Activated CD4-positive, alpha-beta T cell treated with anti-CD3 and anti-CD28 coated beads for 48 hours (primary cell): ENCODE measurements at places on chromosomes 2 and 18.

DNA sequence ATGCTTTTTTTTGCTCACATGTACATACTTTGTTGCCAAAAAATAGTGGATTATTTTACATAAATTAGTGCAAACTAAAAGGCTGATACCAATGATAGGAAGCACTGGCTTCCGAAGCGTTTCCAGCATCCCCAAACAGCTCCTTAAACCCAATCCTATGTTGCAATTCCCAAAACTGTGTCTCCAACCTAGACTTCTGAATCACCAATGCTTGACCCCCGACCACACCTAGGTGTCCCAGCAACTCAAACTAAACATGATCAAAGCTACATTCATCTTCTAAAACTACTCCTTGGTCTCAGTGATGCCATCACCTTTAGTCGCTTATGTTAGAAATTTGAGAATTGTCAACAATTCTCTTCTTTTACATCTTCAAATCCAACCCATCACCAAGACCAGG is 13.4 kb downstream of the ATP8B1 start:
- DNase-seq, result no peak

DNA sequence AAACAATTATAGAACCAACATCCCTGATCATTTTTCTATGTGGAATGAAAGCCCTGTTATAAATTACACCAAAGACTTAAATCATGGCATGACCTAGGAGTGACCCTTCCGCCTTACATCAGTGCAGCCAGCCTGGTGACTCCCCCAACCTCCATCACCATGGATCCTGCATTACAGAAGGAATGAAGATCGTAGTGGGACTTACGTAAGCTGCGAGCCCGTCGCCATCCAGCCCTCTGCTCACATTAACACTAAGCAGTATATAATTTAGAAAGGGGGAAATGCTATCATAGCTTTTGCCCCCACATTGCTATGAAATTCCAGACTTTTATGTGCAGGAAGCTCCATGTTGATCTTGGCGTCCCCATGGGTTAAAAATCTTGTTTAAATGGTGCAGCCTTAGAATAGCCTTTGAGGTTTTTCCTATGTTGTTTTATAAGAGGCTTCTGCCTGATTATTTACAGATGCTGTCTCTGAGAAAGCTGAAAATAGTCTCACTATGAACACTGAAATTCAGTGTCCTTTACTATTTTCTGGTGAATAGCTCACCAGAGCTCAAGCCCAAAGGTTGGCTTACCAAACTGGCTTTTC is 76.3 kb downstream of the COLEC12 start:
- no peak for DNase-seq

DNA sequence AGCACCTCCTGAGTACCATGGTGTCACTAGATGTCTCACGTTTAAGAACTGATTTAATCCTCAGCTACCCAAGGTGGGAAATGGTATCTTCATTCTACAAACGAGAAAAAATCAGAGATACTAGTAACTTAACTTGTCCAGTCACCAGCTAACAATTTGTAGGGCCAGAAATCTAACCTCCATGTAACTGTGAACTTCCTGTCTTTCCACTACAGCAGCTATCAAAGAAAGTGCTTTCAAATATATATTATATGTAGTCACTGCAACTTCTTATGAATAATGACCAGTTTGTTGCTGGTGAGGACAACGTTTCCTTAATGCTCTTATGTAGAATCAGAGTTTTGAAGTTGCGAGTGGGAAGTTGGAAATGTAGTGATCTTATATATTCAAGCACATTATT is 1.9 kb downstream of the REV1 start:
- no peak for DNase-seq

- no peak for DNase-seq
Observed at GRCh38 chr2:149365931-149366583, 35.7 kb downstream of the LYPD6 start.

DNA sequence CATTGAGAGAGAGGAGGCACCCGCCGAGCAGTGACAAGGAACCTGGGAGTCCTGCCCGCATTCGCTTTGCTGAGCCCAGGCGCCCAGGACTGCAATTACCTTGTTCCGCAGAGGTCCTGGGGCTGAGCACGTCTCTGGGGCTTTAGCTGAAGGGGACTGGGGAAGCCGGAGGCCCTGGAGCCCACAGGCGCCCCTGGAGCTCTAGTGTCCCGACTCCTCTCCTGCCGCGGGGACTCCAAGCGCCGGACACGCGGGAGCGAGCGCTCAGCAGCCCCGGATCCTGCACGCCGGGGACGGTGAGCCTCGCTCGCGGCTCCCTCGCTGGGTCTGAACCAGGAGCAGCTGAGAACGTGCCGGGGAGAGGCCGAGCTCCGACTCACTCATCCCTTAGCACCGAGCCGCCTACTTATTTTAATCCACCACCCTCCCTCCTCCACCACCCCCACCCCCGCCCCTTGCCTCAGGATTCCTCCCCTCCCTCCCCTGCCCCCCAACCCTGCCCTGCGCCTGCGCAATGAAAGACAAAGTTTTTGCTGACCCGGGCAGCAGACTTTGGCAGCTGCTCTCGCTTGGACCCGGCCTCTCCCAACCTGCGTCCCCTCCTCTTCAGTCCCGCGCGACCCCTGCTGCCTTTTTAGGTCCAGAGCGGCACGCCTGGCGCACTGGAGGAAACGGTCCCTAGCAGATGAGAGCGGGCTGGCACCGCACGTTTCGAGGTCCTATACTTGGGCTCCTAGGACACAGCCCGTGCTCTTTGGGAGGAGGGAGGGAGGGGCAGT is at the start of gene OSR1:
Gene OSR1, minus strand, starts transcription at position 382 of the 779 bp plus-strand sequence. CDS start 4,818 bp downstream, outside the sequence.
- peak; percentile 34 for DNase-seq

DNA sequence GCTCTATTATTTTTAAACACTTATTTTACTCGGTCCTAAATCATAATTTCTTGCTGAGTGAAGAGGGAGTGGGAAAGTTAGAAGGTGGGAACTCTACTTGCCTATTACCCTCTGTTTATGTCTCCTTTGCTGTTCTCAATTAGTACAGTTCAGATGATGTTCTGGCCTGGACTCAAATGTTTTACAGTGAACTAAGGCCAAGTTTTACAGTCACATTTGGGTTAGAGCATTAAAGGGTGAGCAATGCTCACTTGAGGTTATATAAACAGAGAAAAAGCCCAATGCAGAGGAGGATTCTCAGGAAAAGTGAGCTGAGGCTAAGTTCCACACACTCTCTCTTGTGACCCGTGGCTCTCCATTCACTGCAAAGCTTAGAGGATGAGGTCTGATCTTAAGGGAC is 52.4 kb downstream of the ITSN2 start:
- no peak for DNase-seq

GRCh38 chr2:216341121-216341520 is 31.2 kb downstream of the MARCHF4 start:
- DNase-seq, result peak; percentile 54

- peak; percentile 78 for DNase-seq
Observed at GRCh38 chr2:227411320-227411989, 23.7 kb upstream of the SCYGR1 start.

DNA sequence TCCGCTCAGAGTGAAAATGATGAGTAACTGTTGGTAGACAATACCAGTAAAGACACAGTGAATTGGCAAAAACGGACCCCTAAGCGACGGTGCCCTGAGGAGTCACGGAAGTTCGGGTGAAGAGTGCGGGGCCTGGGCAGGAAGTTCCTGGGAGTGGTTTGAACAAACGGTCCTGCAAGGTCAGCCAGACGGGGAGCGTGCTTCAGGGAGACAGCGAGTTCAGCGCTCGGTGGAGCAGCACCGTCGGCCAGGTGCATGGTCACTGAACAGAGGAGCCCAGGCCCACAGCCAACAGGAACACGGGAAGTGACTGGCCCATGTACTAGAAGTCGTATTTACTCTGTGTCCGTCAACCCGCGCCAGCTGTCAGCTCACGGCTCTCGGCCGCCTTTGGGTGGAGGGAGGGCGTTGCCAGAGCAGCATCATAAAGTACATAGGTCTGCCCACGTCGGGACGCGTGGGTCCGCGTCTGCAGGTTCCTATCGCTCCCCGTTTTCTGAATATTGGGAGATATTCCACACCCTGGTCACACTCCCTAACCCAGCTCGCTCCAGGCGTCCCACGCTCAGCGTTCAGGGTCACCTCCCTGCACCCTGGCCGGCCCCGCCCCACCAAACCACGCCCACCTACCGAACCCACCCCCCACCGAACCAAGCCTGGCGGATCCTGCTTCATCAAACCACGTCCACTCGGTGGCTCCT is 75.6 kb upstream of the UXS1 start:
- DNase-seq, result peak; percentile 35

- DNase-seq, result no peak
Observed at GRCh38 chr18:55296778-55297177, 291.2 kb downstream of the TCF4 start.

- DNase-seq, result no peak
Observed at GRCh38 chr18:54923339-54923956, 35.8 kb downstream of the CCDC68 start.

DNA sequence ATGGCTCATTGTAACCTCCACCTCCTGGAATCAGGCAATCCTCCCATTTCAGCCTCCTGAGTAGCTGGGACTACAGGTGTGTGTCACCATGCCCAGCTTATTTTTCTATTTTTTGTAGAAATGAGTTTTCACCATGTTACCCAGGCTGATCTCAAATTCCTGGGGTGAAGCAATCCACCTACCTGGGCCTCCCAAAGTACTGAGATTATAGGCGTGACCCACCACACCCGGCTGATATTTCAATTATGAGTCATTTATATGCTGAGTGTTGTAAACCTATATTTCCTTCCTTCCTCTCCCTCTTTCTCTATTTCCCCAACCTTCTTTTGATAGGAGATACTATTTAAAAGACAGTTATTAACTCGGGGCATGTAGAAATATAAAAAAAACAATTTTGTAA is 469.6 kb upstream of the ID2 start:
- DNase-seq, result no peak

GRCh38 chr2:28257182-28257581 is 135.5 kb upstream of the FOSL2 start:
- no peak for DNase-seq

DNA sequence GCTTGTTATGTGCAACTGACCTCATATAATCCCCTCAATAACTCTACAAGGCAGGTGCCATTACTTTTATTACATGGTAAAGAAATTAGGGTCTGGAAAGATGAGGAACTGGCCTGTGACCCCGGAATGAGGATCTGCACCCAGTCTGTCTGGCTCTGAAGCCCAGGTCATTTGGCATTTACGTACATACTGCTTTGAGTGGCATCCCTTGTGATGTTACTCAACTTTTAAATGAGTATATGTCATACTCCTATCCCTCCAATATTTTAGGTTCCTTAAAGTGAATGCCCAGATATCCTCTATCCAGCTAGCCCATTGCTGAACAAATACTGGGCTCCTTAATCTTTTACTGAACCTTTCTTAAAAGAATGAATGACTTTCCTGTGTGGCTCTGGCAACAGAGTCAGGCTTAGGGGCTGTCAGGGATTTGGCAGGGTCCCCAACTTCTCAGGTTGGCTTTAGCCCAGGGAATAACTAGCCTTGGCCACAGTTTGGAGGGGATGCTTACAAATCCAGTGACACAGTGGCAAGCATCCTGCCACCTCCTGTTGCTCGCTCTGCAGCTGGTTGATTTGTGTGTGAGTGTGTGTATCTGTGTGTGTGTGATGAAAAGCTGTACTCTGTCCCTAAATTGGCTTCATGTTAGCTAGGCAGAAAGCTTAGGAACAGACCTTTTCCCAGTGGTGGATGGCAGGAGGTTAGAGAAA is 3.4 kb upstream of the CXCR4 start:
- no peak for DNase-seq

- no peak for DNase-seq
Observed at GRCh38 chr2:98801286-98801685, 70.4 kb upstream of the MGAT4A start.

GRCh38 chr18:75109819-75110218 is 99.1 kb downstream of the PTGR3 start:
- no peak for DNase-seq

DNA sequence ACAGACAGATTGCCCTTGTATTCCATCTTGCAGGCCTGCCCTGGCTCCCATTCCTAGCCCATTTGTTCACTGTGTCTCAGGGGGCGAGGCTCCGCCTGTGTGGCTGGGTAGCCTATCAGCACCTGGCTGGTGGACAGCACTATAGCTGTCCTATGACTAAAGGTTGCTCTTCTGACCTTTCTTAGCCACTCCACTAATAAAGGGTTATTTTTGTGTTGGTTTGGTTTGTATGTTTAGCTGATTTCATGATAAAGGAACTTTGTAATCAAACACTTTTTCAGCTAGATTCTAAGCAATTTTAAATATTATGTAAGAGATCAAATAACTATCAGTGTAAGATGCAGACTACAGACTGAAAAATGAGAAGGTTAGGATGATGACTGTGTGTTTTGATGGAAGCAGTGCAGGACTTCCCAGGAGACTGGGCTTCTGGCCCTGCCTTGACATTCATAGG is 72.2 kb downstream of the CRIM1 start:
- DNase-seq, result no peak

DNA sequence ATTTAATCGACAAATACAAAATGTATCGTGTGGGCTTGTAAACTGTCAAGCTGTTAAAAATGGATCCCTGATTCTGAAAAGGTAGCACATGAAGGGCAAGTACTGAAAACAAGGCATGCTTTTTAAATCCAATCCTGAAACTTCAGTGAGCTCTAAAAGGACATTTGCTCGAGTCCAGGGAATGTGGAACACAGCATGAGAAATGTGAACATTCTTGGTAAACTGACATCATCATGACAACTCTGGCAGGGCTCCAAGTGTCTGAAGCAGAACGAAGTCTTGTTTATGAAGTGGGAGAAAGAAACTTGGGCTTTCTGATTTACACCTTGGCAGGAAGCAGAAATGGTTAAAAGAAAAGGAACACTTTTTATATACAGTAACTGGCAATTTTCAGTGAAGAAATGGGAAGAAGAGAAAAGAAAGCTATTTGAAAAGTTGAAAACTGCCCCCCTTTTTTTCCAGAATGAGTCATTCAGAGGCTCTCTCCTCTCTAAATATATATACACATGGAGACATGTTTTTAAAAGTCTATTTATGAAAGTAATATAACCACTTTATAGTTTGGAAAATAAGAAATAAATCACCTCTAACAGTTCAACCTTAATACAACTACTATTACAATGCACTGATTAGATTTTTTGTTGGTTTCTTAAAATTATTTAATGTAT is 120.8 kb downstream of the GAREM1 start:
- no peak for DNase-seq

GRCh38 chr18:2529154-2529553 is 42.2 kb downstream of the METTL4 start:
- DNase-seq, result no peak

GRCh38 chr2:44769349-44770011 is 172.0 kb upstream of the SIX3 start:
- DNase-seq, result no peak

GRCh38 chr2:71466301-71467179 is 13.2 kb downstream of the DYSF start:
- peak; percentile 13 for DNase-seq

- no peak for DNase-seq
Observed at GRCh38 chr2:232789082-232789481, 12.7 kb upstream of the KCNJ13 start.
